Ovary (tissue), 10 donors: ENCODE measurements at places on chromosomes 1 and 21.
A peak's percentile ranks its signal among the peaks of the same experiment; 100 is the strongest.

DNA sequence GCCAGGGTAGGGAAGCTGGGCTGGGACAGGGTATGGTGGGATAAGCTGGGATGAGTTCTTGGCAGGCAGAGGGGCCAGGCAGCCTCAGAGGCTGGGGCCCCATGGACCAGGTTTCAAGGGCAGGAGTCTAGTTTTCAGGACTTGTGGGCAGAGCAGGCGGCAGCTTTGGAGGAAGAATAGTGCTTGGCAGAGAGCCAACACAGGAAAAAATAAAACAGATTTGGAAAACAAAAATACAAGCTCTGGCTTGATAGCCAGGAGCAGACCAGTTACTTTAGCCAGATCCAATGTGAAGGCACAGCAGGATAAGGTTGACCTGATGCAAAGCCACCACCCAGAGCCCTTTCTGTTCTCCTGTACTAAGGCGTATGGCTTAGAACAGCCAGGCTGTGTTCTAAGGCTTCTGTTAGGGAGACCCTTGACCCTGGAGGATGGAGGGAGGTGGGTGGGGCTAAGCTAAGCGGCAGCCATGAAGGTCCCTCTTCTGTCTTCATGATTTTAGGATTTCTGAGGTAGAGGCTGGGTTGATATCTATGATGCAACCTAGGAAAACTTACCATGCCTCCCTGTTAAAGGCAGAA lies 5.5 kb downstream of the TRAF5 start:
- H3K4me3 ChIP-seq: no peak overlapping the region
- no peak for DNase-seq
- no peaks in the 10 kb centered on the region for H3K36me3 ChIP-seq
- H3K27ac ChIP-seq: no peak overlapping the region
- H3K4me1 ChIP-seq: peaks cover 10% of the 10 kb centered on the region

GRCh38 chr1:20322081-20322824 lies 31.6 kb downstream of the VWA5B1 start:
- no peaks in the 10 kb centered on the region for H3K27me3 ChIP-seq
- DNase-seq: no peak
- no peak overlapping the region for H3K4me3 ChIP-seq
- no peaks in the 10 kb centered on the region for H3K36me3 ChIP-seq
- H3K27ac ChIP-seq: no peak overlapping the region

GRCh38 chr1:18154430-18155194 lies 47.0 kb downstream of the IGSF21 start:
- no peaks in the 10 kb centered on the region for H3K36me3 ChIP-seq
- no peaks in the 10 kb centered on the region for H3K4me1 ChIP-seq
- H3K27ac ChIP-seq: no peak overlapping the region
- no peak for DNase-seq

GRCh38 chr1:236471653-236472052 lies 52.1 kb upstream of the LGALS8 start:
- H3K4me3 ChIP-seq: no peak overlapping the region
- peaks cover 2% of the 10 kb centered on the region for H3K4me1 ChIP-seq
- H3K36me3 ChIP-seq: no peaks in the 10 kb centered on the region
- H3K27me3 ChIP-seq: no peaks in the 10 kb centered on the region

GRCh38 chr1:6601923-6602668 lies 573 bp downstream of the KLHL21 start:
- peak overlapping the region; percentile 45 for H3K4me3 ChIP-seq
- no peaks in the 10 kb centered on the region for H3K36me3 ChIP-seq
- H3K27ac ChIP-seq: peak overlapping the region; percentile 67
- peak; percentile 77 for DNase-seq
- H3K4me1 ChIP-seq: peaks cover 21% of the 10 kb centered on the region
